Breast epithelium (tissue), 4 donors: ENCODE measurements at places on chromosomes 7 and 10.

DNA sequence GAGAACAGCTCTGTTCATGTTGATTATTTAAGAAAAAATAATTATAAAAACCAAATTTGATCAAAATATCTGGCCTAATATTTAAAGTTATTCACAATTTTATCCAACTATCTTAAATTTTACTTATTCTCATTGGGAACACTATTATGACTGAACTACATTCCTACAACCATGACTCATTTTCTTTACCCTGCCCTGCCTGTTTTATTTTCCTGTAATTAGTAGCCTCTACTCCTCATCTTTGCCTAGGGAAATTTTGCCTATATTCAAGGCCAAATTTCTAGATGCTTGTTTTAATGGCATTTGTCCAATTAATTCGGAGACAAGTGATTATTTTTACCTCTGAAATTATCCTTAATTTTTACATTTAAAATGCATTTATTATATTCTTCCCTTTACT is 289.7 kb upstream of the TMEM229A start:
- no peaks in the 10 kb centered on the region for H3K27me3 ChIP-seq
- no peak overlapping the region for H3K27ac ChIP-seq
- DNase-seq = no peak
- H3K4me1 ChIP-seq = no peaks in the 10 kb centered on the region
- no peaks in the 10 kb centered on the region for H3K36me3 ChIP-seq

DNA sequence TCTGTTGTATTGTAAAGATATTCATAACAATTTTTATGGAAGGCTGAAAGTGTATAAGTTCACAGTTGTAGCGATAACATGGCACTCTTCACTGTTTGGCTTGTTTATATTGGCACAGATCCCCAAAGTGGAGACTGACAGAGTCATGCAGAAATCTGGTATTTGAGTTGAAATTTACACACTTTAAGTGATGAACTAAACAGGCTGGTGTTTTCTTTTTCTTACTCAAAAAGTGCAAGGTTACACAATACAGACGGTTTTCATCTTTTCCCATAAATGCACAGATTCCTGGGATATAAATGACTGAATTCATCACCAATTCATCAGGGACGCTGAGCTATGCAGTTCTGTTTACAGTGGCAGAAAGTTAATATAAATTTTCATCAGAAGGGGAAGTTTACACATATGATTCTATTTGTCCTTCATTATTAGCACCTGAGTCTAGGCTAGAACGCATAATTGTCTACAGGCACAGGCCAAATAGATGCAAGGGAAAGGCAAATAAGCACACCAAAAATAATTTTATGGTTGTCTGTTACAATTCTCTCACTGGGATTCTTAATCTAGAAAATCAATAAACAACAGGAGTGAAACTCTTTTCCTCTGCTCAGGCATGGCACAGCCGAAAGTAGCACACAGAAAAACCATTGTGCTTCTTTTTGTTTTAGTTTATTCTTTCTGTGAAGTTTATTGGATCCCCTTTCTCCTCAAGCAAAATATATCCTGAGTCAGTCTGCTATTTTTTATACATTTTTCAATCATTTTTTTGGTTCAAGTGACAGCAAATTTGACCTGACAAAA is 88.0 kb downstream of the FOXP2 start:
- H3K27me3 ChIP-seq = no peaks in the 10 kb centered on the region
- no peaks in the 10 kb centered on the region for H3K36me3 ChIP-seq
- H3K4me3 ChIP-seq = no peak overlapping the region
- H3K4me1 ChIP-seq = no peaks in the 10 kb centered on the region
- no peak for DNase-seq
- no peak overlapping the region for H3K27ac ChIP-seq

DNA sequence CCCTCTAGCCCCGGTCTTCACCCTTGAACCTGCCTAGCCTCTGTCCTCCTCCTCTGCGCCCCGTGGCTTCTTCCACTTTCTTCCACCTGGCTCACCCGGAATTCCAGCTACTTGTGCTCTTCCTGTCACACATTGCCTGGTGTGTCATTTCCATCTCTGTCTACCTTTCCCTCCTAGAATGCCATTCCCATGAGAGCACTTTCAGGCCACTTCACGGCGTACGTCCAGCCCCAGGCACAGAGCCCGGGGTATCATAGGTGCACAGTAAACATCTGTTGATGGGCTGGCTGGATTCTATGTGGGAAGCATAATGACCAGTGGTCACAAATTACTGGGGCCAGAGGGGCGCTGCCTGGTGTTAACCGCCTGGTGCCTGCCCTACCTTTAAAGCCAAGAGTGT is 161.3 kb downstream of the CUX1 start:
- H3K27me3 ChIP-seq = no peaks in the 10 kb centered on the region
- H3K36me3 ChIP-seq = no peaks in the 10 kb centered on the region

DNA sequence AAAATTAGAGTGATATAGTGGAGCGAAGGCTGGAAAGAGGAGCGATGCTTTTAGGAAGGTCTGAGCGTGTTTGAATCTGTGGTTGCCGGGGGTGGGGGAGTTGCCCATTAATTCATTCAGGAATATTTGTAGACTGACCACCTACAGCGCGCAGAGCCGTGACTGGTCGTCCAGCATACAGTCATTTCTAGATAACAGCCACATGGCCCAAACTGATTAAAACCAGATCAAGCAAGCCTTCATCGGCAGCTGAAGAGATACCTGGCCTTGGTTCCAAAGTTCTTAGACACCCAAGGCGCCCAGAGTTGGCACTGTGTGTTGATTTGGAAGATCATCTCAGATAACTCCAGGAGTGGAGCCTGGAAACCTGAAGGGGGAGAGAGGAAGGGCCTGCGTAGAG is 1.7 kb downstream of the PROSER2 start:
- H3K27me3 ChIP-seq = no peaks in the 10 kb centered on the region
- no peaks in the 10 kb centered on the region for H3K36me3 ChIP-seq
- H3K4me1 ChIP-seq = no peaks in the 10 kb centered on the region
- no peak for DNase-seq
- peak overlapping the region; percentile 93 for H3K4me3 ChIP-seq

DNA sequence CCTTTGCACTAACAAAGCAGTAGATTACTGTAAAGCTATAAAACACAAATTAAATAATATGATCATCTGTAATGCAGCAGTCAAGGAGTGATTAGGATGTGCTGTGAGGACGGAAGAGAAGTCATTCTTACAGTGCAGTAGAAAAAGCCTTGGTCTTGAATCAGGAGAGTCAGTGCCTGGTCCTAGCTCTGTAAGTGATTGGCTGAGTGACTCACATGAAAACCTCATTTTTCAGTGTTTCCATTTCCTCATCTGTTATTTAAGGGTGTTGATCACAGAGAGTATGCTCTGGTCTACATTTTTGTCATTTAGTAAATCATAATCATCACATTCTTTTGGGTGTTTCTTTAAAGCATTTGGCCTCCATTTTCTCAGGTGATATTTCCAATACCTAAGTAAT is 717.8 kb downstream of the LRMDA start:
- H3K4me1 ChIP-seq = no peaks in the 10 kb centered on the region
- no peak for DNase-seq
- H3K36me3 ChIP-seq = no peaks in the 10 kb centered on the region
- no peak overlapping the region for H3K27ac ChIP-seq
- H3K4me3 ChIP-seq = no peak overlapping the region
- no peaks in the 10 kb centered on the region for H3K27me3 ChIP-seq

DNA sequence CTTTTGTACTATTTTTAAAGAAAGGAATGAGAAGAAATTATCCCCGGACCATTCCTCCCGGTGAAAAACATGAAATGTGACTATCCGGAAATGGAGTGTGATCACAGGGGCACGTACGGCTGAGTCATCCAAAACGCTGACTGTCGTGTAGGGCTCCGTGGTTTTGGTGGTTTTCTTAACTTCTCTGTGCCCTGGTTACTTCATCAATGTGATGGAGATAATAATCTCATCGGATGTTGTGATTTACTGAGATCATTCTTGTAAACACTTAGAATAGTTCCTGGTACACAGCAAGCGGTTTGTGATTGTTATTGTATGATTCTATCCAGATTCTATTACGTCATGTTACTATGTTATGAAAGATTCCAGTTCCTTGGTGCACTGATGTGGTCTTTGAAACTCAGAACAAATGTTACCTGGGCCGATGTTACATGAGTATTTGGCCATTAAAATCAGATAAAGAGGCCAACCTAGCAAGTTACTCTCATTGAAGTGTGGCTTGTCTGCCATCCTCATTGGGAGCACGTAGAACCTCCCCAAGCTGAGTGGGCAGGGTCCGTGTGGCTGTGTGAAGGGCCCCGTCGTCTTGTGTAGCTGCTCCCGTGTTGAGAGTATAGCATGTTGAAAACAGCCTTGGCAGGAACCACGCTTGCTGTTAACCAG is 99.5 kb downstream of the CAMK1D start:
- H3K27ac ChIP-seq = peak overlapping the region; percentile 45
- no peaks in the 10 kb centered on the region for H3K36me3 ChIP-seq
- no peak overlapping the region for H3K4me3 ChIP-seq
- DNase-seq = peak; percentile 26
- no peaks in the 10 kb centered on the region for H3K4me1 ChIP-seq

GRCh38 chr7:66886152-66886551 is 34.9 kb upstream of the TMEM248 start:
- H3K4me3 ChIP-seq = no peak overlapping the region
- H3K4me1 ChIP-seq = no peaks in the 10 kb centered on the region
- no peaks in the 10 kb centered on the region for H3K36me3 ChIP-seq
- H3K27ac ChIP-seq = no peak overlapping the region

GRCh38 chr7:55152516-55152915 is 133.7 kb downstream of the EGFR start:
- no peak for DNase-seq
- no peaks in the 10 kb centered on the region for H3K27me3 ChIP-seq
- no peak overlapping the region for H3K4me3 ChIP-seq

DNA sequence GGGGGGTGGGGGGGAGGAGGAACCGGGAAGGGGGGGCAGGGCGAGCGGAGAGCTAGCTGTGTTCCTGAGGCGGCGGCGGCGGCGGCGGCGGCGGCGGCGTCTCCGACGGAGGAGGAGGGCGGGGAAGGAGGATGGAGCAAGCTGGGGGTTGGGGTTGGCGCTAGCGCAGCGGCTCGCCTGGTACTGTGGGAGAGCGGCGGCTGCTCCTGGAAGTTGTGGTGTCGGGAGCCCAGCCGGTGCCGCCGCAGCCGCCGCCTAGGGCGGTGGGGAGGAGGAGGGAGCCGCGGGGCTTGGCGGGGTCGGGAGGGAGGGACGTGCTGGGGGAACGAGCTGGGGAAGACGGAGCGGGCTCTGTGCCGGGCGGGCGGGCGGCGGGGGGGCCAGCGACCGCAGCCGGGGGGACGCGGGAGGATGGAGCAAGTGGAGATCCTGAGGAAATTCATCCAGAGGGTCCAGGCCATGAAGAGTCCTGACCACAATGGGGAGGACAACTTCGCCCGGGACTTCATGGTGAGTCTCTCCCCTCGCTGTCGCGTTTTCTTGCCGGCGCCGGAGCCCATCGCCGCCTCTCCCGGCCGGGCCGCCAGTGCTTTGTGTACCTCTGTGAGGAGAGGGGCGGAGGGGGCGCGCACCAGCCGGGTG is at the start of gene PTPN12:
Gene PTPN12 (plus strand): TSS at position 160 of the 642 bp plus-strand sequence. CDS start 252 bp downstream, at position 412.
- peaks cover 11% of the 10 kb centered on the region for H3K4me1 ChIP-seq
- H3K27ac ChIP-seq = peak within 1 kb of the TSS; percentile 99
- H3K36me3 ChIP-seq = no peaks in the 10 kb centered on the region
- DNase-seq = peak; percentile 65

- no peaks in the 10 kb centered on the region for H3K27me3 ChIP-seq
- no peaks in the 10 kb centered on the region for H3K36me3 ChIP-seq
- H3K4me3 ChIP-seq = no peak overlapping the region
- no peaks in the 10 kb centered on the region for H3K4me1 ChIP-seq
- DNase-seq = no peak
Observed at GRCh38 chr10:110355141-110355831, 50.6 kb upstream of the SMNDC1 start.

DNA sequence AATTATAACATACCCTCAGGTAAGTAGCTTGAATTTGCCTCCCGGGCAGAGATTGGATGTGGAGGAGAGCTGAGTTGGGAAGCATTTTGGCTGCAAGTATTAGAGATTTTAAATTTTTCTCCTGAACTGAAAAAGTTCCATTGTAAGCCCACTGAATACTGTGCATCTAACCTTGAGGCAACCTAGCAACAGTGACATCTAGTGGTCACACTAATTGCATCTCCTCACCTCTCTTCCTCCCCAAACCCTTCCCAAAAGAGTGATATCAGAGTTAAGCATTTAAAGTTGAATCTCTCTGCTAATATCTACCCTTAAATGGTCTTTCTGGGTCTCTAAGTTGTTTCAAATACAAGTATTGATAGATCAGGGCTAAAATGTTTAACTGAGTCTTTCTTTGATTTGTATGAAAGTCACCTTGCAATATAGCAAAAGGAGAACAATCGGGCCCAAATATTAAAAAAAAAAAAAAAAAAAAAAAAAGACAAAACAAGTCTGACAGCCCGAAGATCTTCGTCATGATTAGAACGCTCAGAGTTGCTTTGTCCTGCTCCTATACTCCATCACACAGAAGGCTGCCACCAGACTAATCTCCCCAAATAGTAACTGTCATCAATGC is 40.4 kb upstream of the DLX5 start:
- H3K4me1 ChIP-seq = no peaks in the 10 kb centered on the region
- H3K27ac ChIP-seq = no peak overlapping the region
- no peaks in the 10 kb centered on the region for H3K27me3 ChIP-seq
- H3K36me3 ChIP-seq = no peaks in the 10 kb centered on the region

GRCh38 chr7:51456-52068 is 140.8 kb upstream of the FAM20C start:
- H3K4me1 ChIP-seq = no peaks in the 10 kb centered on the region
- H3K27me3 ChIP-seq = no peaks in the 10 kb centered on the region
- no peak for DNase-seq
- H3K36me3 ChIP-seq = no peaks in the 10 kb centered on the region

- no peaks in the 10 kb centered on the region for H3K27me3 ChIP-seq
- H3K27ac ChIP-seq = no peak overlapping the region
- no peaks in the 10 kb centered on the region for H3K36me3 ChIP-seq
- H3K4me1 ChIP-seq = no peaks in the 10 kb centered on the region
- no peak overlapping the region for H3K4me3 ChIP-seq
- DNase-seq = no peak
Observed at GRCh38 chr10:96803288-96803664, 28.8 kb upstream of the LCOR start.

DNA sequence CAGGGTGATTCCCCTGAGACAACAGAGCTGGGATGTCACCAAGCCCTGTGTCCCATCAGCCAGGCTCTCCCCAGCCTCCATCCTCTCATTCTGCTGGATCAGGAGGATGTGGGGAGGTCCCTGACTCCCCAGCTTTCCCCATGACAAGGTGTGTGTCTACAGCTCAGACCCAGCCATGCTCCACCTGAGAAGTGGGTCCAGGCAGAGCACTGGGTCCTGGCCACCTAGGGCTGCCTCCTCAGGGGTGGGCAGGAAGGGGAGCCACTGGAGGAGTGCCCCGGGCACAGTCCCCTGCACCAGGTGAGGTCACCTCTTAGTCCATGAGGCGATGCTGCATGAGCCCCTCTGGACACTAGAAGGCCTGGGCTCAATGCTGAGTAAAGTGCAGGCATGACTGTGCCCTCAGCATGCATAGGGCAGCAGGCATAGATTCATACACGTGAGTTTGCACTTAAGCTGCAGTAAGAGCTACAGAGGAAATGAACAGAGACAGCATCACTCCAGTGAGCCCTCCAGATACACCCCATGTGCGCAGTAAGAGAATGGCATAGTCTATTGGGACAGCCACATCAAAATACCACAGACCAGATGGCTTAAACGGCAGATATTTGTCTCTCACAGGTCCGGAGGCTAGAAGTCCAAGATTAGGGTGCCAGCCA is 48.3 kb downstream of the ALOX5 start:
- H3K27me3 ChIP-seq = no peaks in the 10 kb centered on the region
- H3K36me3 ChIP-seq = no peaks in the 10 kb centered on the region
- no peak for DNase-seq
- no peak overlapping the region for H3K27ac ChIP-seq
